Fibroblast of skin of right biceps (primary cell): ENCODE measurements at places on chromosomes 3 and 15.
A peak's percentile ranks its signal among the peaks of the same experiment; 100 is the strongest.

DNA sequence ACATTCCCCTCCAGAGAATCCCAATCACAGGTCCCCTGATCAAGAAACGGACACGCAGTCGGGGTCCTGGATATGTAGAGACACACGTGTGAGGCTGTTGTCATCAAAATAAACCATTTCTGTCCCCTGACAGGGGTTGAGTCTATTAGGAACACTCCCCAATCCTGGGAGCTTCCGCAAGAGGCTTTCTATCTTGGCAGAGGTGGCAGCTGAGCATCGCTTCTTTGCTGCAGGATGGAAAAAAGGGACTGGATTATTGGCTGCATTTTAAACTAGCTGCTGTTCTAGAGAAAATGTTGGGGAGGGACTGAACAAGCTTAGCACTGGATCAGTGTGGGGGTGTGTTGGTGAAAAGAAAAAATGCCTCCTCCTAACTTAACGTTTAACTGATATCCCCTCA lies 2.5 kb upstream of the CNTN4 start:
- DNase-seq = no peak

DNA sequence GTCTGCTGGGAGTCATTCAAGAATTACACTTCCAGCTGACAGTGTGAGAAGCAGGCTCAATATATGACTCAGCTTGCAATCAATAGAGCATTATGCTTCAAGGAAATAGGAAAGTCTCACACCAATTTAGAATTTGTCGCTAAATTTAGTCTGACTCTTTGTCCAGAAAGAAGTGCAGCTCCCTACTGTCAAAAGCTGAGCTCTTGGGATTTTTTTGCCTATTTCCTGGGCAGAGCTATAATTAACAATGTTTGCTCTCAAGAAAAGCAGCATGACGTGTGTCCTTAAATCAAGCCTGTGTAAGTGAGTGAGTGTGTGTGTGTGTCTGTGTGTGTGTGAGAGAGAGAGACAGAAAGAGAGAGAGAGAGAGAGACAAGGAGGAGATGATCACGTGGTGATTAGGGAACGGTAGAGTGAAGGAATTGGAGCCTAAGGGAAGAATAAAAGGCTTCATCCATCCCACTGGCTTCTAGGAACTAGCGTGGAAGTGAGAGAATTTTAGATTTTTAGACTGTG lies 16.4 kb upstream of the SLC35G2 start:
- peak; percentile 30 for DNase-seq

DNA sequence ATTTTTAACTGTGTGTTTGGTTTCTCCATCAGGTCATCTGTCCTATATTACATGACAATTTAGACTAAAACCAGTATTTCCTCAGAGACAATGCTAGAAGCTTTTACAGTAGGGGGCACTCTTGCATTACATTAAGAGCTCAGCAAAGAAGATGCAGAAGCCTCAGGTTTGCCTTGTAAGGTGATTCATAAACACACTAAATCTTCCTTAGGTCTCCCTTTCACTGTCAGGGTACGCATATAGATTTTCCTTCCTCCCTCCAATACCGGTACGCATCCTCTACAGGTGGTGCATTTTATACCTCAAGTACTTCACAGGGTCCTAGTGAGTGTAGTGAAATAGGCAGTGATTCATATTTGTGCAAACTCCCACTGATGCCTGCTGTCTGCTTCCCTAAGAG lies 46.5 kb downstream of the CD86 start:
- peak; percentile 38 for DNase-seq

- DNase-seq = no peak
These were observed 19.5 kb downstream of the SIDT1 start for GRCh38 chr3:113551820-113552219.

DNA sequence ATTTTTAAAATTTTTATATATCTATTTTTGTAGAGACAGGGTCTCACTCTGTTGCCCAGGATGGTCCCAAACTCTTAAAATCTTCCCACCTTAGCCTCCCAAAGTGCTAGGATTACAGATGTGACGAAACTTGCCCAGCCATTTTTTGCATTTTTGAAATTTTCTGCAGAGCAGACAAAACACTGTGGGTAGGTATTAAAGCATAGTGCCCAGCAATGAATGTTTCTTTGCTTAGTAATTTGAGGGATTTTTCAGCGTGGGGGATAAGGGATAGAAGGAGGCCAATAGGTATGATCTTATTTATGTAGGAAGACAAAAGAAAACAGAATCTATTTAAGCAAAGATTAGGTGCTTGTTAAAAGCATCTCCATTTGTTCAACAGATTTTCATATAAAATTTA lies 446.8 kb upstream of the DPH6 start:
- peak; percentile 14 for DNase-seq

DNA sequence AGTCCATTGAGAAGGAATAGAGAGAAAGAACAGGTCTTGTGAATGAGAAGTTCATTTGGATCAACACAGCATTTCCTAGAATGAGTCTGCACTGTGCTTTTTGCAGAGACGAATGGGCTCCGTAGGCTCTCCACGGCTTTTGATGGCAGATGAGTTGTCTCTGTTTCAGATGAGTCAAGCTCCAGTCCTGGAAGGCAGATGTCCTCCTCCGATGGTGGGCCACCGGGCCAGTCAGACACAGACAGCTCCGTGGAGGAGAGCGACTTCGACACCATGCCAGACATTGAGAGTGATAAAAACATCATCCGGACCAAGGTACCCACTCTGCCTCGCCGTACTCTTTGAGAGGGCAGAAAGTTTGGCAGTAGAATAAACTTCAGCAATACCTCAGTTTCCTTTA lies 70.5 kb downstream of the SIDT1 start:
- no peak for DNase-seq

- DNase-seq = no peak
These were observed 202.6 kb downstream of the MEX3B start for GRCh38 chr15:81843226-81843625.

GRCh38 chr15:86615411-86615810 lies 535.7 kb downstream of the AGBL1 start:
- no peak for DNase-seq

DNA sequence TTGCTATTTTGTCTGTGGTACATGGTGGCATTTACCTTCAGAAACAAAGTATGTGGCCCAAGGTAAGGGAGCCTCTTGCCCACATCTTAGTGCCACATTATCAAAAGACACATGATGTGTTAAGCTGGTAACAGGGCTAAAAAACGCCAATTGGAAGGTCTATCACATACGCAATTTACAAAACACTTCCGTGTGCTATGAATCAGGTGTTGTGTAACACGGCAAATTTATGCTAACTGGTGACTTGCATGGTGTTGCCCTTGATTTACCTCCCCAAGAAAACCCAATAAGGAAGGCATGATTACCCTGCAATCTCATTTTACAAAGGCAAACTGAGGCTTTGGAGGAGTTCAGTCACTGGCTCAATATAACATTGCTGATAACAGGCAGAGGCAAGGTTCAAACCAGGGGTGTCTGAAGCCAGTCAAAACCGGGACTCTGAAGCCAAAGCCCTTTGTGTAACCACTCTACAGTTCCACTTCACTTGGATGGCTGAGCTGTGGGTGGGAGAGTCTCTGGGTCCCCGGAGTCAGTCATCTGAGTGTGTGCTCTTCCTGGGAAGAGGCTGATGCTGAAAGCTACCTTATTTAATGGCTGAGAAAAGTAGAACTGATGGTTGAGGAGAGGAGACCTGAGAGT lies 103.9 kb upstream of the BCL6 start:
- no peak for DNase-seq

DNA sequence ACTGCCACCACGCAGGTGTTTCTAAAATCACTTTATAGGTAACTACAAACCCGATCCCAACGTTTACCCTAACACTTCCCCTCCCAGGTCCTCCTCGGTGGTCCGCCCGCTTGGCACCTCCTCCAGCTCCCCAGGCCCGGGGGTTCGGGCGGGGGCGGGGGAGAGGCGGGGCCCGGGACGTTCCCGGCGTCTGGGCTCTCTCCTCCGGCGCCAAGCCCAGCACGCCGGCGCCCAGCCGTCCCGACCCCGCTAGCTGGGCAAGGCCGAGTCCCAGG lies 562 bp downstream of the CGGBP1 start:
- DNase-seq = no peak

DNA sequence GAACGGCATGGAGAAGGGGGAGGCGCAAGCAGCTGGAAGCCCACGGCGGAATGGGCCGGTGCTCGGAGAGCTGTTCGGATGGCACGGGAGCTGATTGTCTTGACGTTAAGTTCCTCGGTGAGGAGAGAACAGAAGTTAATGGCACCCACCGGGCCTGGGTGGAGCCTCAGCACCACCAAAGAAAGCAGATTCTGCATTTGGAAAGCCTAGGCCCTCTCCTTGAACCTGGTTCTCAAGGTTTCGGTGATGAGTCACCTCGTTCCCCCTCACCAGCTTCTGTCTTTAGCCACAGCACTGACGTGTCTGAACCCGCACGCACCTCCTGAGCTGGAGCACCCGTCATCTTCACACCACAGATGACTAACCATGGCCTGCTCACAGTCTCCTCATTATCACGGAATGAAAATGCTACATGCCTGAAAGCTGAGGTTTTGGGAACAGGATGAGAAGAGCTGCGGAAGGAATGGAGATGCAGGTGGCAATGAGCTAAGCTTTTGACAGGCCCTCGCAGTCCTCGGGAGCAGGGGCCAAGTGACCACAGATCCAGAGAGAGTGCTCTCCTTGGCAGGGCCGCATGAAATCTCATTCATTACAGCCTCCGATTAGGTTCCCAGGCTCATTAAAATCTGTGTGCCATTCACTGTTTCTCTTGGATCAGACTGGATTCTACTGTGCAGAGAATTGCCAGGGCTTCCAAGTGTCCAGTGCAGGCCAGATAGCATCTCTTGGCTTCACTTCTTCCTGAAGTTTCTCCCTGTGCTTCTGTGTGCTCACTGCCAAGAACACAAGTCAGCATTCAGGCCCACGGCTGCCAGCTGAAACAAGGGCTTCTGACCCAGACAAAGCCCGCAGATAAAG lies 96.3 kb upstream of the DLG1 start:
- peak; percentile 100 for DNase-seq

DNA sequence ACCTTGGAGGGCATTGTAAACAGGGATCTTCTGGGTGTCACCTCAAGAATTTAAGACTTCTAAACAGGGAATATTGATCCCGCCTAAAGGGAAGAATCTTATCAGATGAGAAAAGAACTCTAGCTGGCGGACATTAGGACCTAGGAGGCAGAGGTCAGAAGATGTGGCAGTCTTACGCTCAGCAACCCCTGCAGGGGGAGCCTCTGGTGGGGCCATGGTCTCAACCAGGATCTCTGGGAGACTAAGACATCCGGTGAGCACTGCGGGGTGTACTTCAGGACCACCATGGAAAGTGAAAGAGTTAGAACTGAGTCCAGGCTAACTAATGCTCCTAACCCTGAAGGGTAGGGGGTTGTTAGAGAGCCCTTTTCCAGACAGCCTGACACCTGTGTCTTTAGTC lies 295.2 kb downstream of the VGLL3 start:
- no peak for DNase-seq

DNA sequence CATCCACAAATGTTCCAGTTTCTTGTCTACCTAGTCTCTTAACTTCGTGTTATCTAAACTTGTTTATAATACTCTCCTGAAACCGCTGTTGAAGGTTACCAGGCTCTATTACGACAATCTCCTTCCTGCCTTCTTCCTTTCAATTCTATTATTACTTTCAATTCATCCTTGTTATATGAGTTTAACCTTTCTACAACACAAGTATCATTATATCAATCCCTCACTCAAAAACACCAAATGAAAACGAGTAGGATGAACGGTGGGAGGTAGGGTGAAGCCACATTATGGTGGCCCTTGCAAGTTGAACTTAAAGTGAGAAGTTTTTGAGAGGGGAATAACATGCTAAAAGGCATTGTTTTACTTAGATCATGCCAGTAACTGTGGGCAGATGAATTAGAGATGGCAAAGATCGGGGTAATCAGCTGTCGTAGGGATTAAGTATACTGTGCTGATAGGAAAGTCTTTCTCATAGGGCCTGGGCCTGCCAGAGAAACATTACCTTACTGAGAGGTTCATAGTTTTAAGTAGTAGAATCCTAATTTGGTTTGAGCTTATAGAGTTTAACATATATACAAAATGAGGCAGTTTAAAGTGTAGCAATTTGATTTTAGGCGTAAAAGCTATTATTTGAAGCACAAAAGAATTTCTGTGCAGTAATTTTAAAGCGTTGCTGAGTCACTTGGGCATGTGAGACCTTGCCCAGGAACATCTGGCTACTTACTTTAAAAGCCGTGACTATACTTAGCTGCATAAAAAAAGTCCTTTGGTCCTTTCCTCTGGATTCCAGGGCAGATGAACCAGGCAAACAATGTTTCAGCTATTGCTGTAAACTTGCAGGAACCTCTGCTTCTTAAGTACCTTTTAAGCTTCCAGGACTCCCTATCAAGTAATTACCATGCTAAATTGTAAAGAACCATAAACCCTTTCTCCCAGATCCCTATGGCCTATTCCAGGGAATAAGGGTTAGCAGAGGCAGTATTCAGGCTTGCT lies 3.3 kb upstream of the CEP97 start:
- DNase-seq = no peak

DNA sequence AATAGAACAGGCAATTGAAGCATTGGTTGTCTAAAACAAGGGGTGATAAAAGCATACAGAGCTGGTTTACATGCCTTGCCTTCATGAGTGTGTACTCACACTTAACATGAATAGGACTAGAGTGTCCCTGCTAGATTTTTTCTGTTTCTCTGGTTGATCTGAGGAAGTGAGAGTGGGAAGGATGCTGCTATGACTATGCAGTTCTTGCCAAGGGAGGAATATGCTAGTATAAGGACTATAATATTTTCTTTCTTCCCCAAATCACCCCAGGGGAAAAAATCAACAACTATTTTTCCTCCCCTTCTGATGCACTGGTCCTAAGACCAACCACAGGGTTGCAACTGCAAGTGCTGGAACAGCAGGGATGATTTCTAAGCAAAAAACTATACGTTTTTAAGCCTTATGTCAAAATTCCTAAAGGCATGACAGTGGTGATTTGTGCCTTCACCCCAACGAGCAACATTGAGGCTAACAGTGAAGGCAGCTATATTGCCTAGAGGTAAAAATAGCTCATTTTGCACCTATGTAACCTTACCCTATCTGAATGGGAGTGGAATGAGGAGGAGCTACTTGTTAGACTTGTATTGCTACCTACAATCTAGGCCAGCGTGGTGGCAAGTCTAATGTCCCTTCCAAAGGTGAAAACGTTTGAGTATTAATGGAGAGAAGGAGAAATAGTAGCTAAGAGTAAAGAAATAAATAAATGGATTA lies 33.5 kb upstream of the USP8 start:
- DNase-seq = no peak

DNA sequence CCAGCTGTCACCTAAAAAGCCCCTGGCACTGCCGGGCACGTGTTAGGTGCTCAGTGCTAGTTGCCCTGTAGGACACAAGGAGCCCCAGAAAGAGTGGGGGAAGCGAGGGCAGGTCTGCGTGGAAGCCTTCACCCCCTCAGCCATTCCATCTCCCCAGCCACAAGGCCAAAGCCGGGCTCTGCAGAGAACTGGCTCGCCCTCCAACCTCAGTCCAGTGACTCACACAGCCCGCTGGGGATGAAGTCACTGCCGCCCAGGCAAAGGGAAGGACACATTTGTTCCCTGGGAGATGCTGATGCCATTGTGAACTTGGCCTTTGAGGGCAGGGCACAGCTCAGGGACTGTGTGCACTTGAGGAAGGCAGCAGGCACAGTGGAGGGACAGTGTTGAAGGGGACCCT lies 48.1 kb downstream of the IQSEC1 start:
- DNase-seq = peak; percentile 59
